ENCODE measurements at places on chromosomes 6 and 20.

- no peak for DNase-seq
Measured at GRCh38 chr6:138691595-138692057, 81.9 kb upstream of the CCDC28A start.

- no peak for DNase-seq
Measured at GRCh38 chr6:169169375-169169774, 84.3 kb downstream of the THBS2 start.

GRCh38 chr6:73299151-73299971 is 36.4 kb upstream of the KHDC1 start:
- no peak for DNase-seq

DNA sequence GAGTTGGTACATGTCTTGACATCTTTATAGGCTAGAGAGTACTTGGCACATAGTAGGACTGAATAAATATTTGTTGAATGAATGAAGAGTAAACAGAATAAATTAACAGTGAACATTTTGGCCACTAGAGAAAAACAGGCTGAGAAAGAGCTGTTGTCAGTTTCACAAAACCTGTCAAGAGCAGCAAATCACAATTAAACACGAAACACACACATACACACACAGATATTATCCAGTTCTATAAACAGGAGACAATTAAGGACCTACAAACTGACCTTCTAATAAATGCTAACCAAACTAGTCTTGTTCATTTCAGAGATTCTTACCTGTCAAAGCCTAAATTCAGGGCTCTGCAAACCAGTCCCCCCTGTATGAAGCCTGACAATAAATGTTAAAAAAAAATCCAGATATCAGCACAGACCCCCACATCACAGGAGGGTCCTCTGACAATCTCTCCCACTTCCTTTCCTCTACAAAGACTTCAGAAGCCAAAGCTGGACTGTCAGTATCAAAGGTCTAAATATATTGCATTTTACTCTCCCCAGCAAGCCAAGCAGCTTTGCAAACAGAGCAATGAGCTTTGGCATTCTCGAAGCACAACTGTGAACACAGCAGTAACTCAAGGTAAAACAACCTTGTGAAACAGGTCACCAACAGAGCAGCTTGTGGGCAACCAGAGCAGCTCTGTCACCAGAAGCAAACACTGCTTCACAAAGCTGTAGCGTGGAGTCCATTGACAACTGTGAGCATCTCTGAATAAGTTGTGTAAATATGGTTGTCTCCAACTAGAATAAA is 229.9 kb downstream of the TBXT start:
- no peak for DNase-seq

GRCh38 chr6:118134736-118135135 is 227.7 kb downstream of the SLC35F1 start:
- DNase-seq = no peak

GRCh38 chr20:25697132-25697446 is 436 bp upstream of the ZNF337 start:
- DNase-seq = no peak

DNA sequence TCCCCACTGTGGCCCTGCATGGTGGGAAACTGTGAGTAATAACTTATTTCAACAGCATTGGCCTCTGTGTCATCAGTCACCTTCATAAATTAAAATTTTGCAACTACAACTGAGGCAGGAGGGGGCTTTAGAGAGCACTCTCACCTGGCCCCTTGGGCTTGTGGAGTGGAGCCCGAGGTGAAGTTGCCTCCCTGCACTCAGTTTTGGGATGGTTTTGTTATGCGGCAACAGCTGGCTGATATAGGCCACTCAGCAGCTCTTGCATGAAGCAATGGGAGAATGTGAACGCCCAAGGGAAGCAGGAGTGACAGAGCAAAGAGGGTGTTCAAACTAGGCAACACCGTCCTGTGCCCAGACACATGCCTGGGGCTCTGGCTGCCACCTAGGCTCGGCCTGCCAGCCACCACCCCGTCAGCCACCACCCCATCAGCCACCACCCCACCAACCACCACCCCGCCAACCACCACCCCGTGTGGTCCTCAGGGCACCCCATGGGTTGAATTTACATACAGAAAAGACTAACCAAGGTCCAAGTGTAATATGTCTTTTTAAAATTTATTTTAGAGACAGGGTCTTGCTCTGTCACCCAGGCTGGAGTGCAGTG is 4.3 kb upstream of the GFRA4 start:
- DNase-seq = no peak

GRCh38 chr6:100845676-100846075 is 35.5 kb downstream of the ASCC3 start:
- no peak for DNase-seq

DNA sequence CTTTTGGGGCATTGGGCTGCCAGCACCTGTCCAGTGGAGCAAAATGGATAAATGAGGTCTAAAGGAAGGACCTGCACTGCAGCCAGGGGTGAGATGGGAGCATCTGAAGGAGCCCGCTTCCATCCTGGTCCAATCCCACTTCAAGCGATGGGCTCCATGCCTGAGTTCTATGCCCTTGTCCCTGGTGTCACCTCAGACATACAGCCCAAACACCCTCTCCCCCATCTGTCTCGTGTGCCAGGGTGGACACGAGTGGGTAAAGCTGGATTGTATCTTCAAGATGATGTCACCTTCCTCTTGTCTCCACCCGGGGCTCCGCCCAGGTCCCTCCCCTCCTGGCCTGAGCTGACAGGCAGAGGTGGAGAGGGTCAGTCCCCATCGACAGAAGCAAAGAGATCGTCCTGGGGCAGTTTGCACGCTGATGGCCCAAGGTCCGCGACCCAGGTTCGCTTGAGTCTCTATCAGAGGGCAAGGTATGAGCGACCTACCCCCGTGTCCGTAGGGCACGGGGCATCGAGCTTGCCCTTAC is 544 bp downstream of the SMIM29 start:
- DNase-seq = no peak

DNA sequence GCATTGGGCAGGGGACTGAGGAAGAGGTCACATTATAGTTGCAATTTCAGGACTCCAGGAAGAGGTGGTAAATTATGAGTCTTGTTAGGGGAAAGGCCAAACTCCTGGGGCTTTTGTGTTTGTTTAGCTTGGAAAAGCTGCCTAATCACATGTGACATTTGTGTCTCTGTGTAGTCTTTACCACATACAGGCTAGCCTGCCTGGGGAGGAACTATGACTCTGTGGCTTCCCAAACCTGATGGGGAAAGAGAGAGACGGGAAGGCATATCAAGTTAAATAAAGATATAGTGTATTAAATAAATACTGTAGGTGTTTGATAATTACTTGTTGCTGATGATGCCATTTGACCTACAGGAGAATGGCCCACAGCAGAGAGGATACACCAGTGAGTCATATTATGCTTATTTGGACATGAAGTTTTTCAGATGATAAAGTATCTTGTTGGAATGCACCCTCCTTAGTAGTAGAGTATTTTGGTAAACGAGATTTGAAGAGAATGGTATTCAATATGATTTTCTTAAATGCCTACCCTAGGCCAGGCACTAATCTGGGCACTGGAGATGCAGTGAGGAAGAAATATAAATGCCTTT is 4.0 kb downstream of the BLTP3A start:
- no peak for DNase-seq

DNA sequence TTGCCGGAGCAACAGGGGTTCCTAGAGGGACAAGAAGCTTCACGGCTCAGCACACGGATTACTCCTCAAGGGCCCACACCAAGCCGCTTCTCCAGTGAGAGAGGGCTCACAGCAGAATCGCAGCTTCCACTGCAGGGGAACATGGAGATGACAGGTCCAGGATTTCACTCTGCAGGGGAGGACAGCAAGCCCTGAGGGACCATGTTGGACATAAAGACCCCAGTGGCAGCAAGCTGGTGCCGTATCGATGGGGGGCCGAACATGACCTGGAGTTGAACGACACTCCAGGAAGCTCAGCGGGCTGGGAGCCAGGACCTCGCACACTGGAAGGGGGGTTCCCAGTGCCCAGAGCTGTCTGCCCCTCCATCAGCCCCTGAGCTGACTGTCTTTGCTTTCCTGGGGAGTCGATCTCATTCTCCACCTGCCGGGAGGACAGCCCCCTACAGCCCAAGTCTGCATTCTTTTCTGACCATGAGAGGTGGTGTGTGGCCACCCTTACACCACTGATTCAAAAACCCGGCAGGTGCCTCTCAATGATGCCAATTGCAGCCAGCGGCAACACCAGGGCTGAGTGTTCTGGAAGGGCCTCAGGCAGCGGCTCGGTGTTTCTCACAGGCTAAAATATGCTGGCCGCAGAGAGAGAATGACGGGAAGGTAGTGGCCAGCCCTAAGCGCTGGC is 194.5 kb upstream of the CDH4 start:
- no peak for DNase-seq

DNA sequence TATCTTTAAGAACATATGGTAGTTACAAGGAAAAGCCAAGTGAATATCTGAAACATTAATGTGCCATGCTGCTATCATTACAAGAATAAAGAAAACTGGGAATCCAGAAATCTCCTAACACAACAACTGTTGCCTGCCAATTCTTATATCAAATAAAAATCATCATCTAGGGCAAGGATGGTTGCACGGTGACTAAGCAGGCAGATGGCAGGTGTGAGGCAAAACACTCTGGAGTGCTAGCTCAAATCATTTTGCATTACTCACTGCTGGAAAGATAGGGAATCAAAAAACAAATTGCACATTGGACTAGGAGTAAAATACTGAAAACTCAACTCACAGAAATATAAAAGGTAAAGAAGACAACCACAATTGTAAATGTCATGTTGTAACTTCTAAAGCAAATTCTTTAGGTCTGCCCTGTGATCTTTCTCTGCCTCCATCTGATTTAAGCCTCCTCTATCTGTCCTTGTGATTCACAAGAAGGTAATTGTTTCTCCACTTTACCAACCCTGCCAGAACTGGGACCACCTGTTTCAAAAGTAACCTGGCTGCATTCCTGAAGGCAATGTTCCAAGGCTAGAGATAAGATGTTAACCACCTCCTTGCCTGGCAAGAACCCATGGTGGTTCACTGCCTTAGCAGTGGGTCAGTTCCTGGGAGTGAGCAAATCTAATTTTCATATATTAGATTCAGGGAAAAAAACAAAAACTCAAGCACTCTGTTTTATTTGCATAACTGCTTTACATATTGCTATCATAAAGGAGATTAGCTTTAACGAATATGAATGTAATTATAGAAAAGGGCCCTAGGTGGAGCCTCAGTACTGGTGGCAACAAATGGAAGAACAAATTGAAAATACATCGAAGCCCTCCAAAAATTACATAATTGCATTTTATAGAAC is 33.1 kb upstream of the LCA5 start:
- no peak for DNase-seq

- no peak for DNase-seq
Measured at GRCh38 chr6:106925948-106926347, 48.6 kb downstream of the CD24 start.

DNA sequence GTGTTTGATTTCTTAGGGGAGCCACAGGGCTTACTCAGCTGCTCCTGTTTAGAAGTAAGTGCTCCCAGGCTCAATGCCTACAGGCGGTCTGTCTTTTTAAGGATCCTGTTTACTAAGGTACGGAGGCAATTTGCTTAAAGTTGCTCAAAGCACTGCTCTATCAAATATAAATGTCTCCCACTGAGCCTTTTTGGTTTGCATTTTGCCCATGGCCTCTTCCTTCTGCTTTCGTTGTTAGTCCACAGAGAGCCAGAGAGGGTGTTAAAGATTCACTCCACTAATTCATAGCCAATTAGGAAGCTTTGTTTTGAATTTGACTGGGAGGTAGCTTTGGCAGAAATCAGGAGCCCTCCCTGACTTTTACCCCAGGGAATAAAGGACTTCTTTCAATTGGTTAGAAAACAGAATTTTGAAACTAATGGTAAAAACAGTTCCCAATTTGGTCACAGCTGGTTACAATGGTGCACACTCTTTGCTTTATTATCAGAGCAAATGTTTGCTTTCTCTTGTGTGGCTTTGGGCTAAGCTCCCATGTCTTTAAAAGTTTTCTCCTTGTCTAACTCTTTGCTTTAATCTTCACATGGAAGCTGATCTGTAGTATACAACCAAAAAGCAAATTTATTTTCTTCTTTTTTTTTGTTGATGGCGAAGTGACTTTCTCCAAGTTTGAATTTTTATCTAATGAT is 126.2 kb downstream of the IMPG1 start:
- DNase-seq = no peak

DNA sequence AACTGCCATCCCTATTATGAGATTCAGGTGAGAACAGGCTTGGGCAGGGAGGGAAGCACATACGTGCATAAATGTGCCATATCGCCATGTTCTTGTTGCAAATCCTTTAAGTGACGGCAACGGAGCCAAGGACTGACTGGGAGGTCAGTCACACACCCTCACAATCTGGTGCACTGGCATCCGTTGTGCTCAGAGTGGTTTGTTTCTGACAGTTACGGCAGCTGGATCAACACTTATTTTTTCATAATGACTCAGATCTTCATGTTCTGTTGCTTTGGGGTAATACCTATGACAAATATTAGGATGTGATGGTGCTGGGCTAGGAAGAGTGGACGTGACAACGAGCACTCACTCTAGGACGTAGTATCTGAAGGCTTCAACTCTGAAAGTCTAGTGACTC is 56.2 kb upstream of the PREP start:
- DNase-seq = no peak

- no peak for DNase-seq
Measured at GRCh38 chr20:56715309-56715708, 86.2 kb downstream of the TFAP2C start.

GRCh38 chr20:10673176-10673841 is 490 bp downstream of the JAG1 start:
- no peak for DNase-seq

GRCh38 chr6:158849899-158850806 is 31.0 kb upstream of the EZR start:
- DNase-seq = no peak

DNA sequence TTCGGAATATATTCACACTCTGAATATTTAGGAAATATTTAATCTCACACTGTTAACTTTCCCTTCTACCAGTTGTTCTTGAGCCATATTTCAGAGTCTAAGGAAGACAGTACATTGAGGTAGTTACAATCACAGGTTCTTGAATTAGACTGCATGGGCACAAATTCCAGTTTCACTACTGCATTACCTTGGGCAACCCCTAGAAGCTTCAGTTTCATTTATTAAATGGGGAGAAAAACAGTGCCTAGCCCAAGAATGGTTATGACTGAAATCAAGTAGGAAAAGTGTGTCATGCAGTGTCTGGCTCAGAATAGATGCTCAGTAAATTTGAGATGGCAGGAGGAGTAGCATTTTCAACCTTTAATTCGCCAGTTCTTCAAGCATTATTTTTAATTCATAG is 124.5 kb upstream of the SAMD5 start:
- DNase-seq = no peak

Data from GDM1 (cell line).